ENCODE measurements at places on chromosomes 5 and 9.

DNA sequence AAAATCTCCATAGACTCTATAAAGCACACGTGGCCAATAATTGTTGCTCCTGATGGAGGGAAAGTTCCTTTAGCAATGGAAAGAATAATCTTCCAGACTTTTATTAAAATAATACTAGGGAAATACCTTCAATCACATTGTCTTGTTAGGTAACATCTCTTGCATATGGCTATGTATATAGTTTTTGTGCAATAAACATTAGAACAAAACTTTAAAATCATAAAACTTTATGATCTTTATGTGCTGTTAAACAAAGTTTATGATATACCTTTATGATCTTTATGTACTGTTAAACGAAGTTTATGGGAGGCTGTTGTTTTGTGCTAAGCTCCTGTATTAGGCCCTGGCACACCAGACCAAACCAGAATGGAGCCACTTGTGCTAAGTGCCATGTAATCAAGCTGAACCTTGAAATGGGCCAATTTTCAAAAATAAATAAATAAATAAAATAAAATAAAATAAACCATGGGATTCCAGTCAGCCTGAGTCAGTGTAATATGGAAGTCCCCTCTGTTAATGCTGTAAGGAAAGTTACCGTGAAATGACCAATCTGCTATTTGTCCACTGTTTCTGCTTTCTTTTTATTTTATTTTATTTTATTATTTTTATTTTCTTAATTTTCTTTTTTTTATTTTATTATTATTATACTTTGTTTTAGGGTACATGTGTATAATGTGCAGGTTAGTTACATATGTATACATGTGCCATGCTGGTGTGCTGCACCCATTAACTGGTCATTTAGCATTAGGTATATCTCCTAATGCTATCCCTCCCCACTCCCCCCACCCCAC is 431.3 kb downstream of the SPATA31D1 start:
- DNase-seq: no peak

- no peak for DNase-seq
These were observed 477.1 kb downstream of the PDE4D start for GRCh38 chr5:59416451-59416850.

DNA sequence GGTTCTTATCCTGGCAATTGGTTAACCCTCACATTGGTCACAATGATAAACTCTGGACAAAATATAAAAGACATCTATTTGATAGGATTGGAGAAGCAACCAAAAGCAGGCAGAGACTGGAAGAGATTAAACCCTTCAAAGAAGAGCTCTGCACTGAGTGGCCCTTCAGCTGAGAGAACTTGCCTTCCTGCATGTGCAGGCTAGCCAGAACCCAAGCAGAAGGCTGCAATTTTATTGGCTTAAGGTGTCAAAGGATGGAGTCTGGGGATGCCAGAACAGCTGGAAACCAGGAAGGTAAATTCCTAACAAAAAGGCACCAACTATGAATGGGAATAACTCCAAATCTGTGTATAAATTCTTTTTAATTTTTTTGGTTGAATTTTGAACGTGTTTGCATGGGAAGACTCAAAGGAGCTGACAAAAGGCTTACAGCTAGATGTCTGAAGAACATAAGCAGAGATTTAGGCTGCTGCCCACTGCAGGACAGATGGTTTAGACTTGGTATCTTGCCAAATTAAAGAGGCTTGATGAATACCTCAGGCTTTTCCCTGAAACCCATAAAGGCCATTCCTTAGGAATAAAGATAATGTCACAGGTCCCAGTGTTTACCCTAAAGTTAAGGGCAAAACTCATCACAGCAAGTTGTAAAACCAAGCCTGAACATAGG is 66.3 kb downstream of the NR2F1 start:
- no peak for DNase-seq

DNA sequence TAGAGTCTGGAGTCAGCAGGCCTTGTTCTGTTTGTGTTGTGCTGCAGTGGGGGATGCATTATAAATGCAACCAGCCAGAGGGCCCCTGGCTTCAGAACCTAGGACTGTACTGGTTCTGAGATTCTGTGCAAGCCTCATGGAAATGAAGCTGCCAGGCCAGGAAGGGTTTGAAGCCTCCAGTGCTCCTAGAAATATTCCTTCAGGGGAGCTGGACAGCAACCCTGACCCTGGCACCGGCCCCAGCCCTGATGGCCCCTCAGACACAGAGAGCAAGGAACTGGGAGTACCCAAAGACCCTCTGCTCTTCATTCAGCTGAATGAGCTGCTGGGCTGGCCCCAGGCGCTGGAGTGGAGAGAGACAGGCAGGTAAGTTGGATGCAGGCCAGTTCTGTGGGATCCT is at the start of gene SLC4A9:
Gene SLC4A9, plus strand, starts transcription at position 94 of the 400 bp plus-strand sequence. Its CDS starts 43 bp downstream, at position 137.
- DNase-seq: no peak

DNA sequence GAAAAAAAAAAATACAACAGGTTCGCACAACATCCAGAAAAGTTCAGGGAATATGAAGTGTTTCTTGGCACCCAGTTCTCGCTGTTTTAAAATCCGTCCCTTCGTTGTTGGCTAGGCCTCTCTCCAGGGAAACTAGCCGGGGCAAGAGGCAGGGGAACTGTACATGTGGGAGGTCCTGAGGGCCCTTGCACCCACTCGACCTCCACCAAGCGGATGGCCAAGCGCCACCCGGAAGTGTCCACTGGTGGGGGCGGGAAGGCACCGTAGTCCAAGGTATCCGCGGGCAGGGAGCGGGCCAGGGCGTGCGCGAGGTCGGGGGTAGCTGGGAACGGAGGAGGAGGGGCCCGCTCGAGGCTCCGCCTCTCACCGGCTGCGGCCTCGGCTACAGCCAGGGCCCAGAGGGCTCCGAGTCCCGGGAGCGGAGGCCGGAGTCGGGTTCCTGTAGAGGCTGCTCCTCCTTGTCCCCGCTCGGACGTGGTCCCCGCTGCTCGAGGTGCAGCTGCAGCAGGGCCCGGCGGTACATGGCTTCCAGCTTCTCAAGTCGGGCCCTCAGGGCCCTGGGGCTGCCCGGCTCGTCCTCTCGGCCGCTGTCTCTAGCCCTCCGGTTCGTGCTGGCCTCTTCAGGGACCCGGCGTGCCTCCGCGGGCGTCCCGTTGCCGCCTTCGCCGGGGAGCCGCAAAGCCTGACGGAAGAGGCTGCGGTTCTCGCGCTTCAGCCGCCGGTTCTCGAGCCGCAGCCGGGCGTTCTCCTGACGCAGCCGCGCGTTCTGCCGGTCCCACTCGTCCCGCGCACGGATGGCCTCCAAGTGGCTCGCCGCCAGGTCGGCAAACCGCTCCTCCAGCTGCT is 720 bp downstream of the TUSC1 start:
- DNase-seq: no peak

DNA sequence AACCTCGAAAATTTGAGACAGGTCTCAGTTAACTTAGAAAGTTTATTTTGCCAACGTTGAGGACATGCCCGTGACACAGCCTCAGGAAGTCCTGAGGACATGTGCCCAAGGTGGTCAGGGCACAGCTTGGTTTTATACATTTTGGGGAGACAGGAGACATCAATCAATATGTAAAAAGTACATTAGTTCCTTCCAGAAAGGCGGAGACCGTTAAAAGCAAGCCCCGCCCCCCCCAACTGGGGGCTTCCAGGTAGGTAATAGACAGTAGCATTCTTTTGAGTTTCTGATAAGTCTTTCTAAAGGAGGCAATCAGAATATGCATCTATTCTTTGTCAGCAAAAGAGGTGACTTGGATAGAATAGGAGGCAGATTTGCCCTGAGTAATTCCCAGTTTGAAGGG is 599 bp upstream of the MOCS2 start:
- DNase-seq: peak; percentile 6

DNA sequence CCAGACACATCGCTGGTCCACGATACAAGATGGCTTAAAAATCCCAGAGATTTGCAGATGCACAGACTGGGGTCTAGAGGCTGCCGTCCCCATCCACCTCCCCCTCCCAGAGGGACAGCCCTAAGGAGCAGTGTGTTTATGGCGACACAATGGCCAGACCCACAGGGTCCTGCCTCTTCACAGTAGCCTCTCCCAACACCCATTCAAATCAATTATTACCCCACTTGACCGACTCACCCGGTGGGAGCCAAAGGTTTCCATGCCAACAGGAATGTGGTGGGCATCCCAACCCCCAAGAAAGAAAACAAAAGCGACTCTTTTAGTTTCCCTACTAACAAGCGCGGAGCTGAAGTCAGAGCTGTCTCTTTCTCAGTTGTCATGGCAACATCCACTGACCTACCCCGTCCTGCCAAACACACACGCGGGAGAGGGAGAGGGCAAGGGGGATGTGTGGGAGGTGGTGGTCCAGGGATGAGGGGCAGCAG is 209.0 kb downstream of the TTLL11 start:
- no peak for DNase-seq

- DNase-seq: no peak
These were observed 957 bp downstream of the SHB start for GRCh38 chr9:38067859-38068681.

All from stimulated activated CD4-positive, alpha-beta T cell treated with anti-CD3 and anti-CD28 coated beads, Interleukin-1b, Interleukin-23, amount 100 ng/mL, for 48 hours (primary cell).